ENCODE measurements at places on chromosomes 7 and 10.

- DNase-seq: no peak
Observed at GRCh38 chr7:37081436-37081835, 357.1 kb upstream of the AOAH start.

DNA sequence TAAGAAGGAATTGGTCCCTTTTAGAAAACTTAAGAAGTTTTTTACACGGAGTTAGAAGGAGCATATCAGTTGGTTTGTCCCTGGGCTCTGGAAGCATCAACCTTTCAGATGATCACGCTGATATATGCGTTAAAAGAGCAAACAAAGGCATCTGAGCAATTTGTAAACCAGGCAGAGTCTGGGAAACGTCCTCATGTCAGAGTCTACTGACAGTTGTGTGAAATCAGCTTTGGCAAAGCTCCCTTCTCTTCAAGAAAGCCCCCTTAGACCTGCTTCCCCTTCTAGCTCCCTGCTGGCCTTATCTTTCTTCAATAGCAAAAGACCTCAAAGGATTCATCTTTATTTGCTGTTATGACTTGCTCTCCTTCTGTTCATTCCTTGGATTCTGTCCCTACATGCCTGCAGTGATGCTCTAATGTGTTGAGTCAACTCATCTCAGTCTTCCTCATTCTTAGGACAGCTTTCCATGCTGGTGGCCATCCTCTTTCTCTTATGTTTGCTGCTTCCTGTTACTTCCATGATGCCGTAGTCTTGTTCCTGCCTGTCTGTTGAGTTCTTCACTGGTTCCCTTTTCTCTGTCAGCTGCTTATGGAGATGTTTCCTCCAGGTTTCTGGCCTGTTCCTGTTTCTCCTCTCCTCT is 106.5 kb upstream of the BMPER start:
- no peak for DNase-seq

GRCh38 chr7:114409750-114410149 is 4.9 kb upstream of the FOXP2 start:
- DNase-seq: peak; percentile 60

DNA sequence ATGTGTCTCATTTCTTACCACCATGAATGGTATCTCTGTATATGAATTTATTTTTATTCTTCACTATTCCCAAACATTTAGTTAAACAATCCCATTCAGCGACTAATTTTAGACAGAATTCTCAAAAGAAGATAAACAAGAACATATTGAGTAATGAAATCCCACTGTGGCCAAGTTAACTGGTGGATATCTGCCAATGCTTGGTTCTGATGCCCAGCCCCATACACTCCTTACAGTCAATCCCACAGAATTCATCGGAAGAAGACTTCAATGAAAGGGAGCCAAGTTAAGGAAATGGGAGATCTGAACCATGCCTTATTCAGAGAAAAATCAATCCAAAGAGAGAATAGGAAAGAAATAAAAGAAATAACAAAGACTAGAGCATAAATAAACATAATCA is 518.0 kb downstream of the XPNPEP1 start:
- DNase-seq: peak; percentile 18

GRCh38 chr10:81042647-81043046 is 504.9 kb downstream of the SH2D4B start:
- DNase-seq: no peak

- no peak for DNase-seq
Observed at GRCh38 chr7:105768898-105769507, 107.4 kb downstream of the ATXN7L1 start.

- peak; percentile 52 for DNase-seq
Observed at GRCh38 chr10:78805176-78805575, 263.6 kb upstream of the ZMIZ1 start.

GRCh38 chr7:5681979-5682546 is 99.4 kb downstream of the RNF216 start:
- DNase-seq: no peak

DNA sequence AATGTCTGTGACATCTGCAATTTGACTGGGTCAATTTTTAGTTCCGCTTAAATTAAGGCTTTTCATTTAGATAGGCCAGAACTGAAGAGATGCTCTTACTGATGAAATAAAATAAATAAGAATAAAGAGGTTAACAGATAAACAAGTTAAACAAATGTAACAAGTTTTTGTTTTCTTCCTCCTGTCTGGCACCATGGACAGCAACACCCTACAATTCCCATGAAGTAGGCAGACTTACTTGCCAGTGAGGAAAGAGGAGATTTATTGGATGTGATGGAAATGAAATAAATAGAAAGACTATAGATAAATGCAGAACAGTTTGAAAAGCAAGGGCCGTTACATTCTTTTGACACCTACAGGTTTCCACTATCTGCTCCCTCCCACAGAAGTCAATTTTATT is 118.5 kb downstream of the AMPH start:
- DNase-seq: peak; percentile 5

GRCh38 chr7:91455411-91455810 is 191.2 kb downstream of the FZD1 start:
- DNase-seq: no peak

- DNase-seq: no peak
Observed at GRCh38 chr7:114083166-114084001, 164.6 kb upstream of the PPP1R3A start.

GRCh38 chr7:34401776-34402175 is 256.2 kb upstream of the NPSR1 start:
- DNase-seq: no peak

- DNase-seq: no peak
Observed at GRCh38 chr10:116178086-116178605, 94.9 kb downstream of the GFRA1 start.

GRCh38 chr10:27820637-27821036 is 75.0 kb upstream of the MKX start:
- DNase-seq: no peak

DNA sequence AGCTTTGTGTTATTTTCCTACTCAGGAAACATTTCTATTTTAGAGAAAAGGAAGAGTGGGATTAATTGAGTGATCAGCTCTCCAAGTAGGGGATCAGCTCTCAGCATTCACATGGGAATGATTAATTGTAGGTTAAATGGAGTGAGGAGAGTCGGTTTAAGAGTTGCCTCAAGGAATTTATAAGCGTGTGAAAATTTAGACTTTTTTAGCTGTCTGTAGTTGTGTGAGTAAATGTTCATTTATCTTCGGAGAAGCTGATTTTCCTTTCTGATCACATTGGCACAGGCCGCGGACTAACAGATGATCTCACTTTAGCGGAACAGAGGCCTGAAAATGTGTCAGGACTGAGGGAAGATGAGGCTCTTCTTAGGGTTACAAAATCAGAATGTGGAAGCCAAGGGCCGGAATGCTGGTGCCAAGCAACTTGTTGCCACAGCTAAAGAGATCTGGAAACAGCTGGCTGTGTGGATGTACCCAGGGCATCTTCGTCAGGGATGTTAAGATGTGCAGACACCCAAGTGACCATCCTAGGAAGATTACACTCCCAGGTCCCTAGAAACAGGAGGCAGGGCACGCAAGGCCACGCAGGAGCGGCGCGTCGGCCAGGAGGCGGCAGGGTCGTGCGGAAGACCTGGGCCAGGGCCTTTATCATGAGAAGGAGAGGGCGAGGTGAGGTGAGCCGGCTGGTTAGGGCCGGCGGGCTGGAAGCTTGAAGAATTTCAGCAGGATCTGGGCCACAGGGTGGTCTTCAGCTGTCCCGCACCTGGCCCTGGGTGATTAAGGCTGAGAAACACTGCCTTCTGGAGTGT is 35.1 kb upstream of the TTYH3 start:
- no peak for DNase-seq

DNA sequence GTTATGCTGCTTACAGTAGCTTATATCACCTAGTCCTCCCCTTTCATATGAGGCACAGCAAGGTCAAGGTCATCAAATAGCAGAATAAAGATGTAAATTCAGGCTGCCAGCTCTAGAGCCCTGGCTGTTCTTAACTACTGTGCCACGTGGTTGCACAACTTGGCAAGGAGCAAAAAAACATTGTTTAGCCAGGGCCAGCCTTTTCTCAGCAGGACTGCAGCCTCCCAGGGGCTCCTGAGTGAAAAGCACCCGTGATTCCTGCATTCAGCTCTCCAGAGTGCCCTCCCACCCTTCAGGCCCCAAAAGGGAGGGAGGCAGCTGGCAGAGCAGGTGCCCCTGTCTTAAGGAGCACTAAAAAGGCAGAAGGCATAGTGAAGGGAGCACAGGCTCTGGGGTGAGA is 31.8 kb upstream of the TM9SF3 start:
- no peak for DNase-seq

DNA sequence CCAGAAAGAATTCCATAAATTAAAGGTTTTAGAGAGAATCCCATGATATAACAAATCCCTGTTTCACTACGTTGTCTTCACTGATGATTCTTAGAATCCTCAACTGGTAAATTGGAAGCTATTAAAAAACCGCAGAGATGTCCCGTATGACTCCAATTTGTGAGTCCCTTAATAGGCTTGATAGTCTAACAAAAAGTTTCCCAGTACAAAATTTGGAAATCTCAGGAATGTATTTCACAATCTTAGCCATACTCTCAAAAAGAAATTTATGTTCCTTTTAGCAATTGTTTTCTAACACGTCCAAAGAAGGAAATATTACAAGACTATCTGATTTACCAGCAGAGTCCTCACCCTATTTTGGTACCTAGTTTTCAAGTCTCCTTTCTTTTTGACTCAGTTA is 2.5 kb downstream of the TES start:
- DNase-seq: no peak

- DNase-seq: peak; percentile 95
Observed at GRCh38 chr10:102660888-102661657, 16.8 kb downstream of the TRIM8 start.

DNA sequence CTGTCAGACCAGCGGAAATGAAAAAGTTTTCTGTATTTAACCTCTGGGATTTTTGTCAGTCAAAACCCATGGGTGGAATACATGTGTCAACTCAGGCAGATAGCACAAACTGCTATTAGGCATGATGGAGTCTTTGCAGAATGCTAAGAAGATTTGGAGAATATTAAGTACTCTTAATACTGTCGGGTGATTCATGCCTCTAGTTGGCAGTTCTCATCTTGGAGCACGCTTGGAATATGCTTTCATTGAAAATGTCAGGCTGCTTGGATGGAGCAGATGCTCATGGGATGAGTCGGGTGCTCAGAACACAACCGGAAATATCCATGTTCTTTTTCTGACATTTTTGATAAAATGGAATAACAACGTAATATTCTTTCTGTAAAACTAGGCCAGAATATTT is 27.6 kb upstream of the PRKG1 start:
- DNase-seq: no peak

DNA sequence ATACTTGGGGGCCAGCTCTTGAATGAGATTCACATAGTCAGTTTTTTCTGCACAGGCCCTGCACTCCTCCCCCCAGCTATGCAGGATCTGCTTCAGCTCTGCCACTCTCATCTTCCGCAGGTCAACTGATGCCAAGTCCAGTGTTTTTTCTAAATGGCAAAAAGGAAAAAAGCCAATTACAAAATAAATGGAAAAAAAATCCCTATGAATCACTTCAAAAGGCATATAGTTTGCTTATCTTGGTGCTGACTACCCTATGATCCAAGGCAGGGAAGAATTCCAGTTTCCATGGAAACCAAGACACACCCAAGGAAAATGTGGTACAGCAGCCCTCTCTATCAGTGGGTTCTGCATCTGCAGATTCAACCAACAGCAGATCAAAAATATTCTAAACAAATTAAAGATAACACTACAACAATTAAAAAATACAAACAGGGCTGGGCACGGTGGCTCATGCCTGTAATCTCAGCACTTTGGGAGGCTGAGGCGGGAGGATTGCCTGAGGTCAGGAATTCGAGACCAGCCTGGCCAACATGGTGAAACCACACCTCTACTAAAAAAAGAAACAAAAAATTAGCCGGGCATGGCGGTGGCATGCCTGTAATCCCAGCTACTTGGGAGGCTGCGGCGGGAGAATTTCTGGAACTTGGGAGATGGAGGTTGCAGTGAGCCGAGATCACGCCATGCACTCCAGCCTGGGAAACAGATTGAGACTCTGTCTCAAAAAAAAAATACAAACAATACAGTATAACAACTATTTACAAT is 17.6 kb downstream of the CDNF start:
- peak; percentile 86 for DNase-seq

DNA sequence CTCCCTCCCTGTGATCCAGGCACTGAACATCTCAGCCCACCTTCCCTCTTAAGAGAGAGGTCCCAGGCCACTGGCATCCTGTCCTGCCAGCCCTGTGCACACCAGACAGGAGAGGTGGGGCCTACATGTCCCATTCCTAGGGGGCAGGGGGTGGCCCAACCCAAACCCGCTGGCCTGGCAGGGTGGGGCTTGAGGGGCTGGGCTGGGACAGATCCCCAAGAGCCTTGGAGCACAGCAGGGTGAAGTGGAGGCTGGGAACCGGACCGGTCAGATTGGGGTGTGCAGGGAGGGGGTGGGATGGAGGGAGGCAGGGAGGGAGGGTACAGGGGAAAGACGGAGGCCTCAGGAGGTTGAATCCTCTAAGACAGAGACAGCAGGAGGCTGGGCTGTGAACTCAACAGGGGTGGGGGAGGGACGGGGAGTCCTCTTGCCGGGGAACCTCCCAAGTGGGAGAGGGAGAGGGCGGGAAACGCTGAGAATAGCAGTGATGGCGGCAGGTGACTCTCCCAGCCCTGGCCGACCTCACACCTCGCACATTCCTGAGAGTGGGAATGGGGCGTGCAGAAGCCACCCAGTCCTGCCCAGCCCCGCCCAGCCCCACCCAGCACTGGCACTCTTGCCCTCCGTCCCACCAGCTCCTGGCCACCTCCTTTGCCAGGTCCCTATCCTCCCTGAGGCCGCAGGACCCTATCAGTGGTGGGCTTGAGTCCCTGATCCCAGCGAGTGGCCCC is 6.7 kb downstream of the TSC22D4 start:
- no peak for DNase-seq

- DNase-seq: no peak
Observed at GRCh38 chr10:112823604-112824003, 126.4 kb upstream of the TCF7L2 start.

- no peak for DNase-seq
Observed at GRCh38 chr7:95298091-95298490, 26.2 kb downstream of the PON1 start.

- DNase-seq: peak; percentile 66
Observed at GRCh38 chr10:35447693-35448407, 111.5 kb downstream of the CCNY start.

- DNase-seq: peak; percentile 17
Observed at GRCh38 chr10:43395571-43396060, 13.4 kb downstream of the HNRNPF start.

- peak; percentile 77 for DNase-seq
Observed at GRCh38 chr7:42238709-42239366, 1.8 kb upstream of the GLI3 start.

DNA sequence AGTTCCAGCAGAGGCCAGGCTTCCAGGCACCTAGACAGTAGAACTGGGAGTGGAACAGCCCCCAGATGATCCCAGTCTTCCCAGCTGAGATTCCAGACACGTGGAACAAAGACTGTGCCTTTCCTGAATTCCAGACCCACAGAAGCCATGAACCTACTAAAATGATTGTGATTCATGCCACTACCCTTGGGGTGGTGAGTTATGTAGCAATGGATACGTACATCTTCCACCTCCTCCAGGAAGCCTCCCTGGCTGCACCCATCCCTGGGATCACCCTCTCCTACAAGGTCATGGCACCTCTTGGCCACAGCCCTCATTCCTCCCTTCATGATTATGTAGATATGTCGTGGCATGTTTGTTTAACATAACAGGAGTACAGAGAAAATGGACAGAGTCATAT is 83.4 kb downstream of the NPTX2 start:
- no peak for DNase-seq

GRCh38 chr10:57880446-57881227 is 387.1 kb downstream of the IPMK start:
- DNase-seq: peak; percentile 22

- no peak for DNase-seq
Observed at GRCh38 chr10:34553747-34554146, 261.3 kb downstream of the PARD3 start.

- peak; percentile 98 for DNase-seq
Observed at GRCh38 chr7:93719546-93719945, 145.0 kb upstream of the CALCR start.

Measured in LHCN-M2 (cell line).